ENCODE measurements at places on chromosomes 3 and 15.

DNA sequence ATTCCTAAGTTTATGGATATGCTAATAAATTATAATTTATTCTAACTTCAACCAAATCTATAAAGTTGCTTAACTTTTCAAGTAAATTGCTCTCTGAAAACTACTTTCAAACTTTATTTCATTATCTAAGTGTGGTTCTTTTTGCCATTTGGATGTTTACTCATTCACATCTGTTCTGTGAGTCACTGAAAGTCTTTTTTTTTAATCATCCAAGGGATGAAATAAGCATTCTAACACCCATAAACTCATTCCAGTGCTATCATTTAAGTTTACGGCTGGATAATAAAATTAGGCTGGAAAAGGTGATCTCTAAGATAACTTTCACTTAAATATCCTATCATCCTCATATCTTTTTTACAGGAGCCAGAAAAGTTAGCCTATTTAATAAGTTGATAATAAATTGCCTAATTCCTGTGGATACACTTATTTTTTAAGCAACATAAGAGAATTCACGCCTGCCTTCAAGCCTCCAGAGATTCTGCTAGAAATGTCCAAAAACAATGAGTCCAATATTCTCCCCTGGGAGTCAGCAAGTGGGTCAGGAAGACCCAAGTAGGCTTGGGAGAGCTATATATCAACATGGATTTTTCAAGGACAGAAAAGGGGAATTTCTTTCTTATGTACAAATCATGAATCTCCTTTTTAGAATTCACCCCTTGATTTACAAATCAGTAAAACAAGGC, 25.8 kb downstream of the SCG3 start:
- DNase-seq, result no peak

DNA sequence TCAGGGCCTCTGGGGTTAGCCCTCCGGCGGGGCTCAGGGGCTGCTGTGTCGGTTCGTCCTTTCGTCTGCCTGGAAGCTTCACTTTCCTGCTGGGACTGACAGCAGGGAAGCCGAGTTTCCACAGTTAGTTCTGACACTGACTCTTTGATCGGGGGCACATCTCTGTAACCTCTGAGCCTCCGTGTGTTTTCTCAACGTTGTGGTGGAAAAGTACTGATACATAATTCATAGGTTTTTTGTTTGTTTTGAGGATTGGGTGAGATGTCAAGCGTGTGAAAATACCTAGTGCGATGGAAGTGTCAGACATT, 481 bp downstream of the AP4E1 start:
- DNase-seq, result no peak

- DNase-seq, result no peak
Measured at GRCh38 chr15:74716651-74717050, 8.7 kb downstream of the CYP1A1 start.

GRCh38 chr3:188756241-188756640, 415.5 kb upstream of the TPRG1 start:
- no peak for DNase-seq

GRCh38 chr3:188331166-188331565, 177.2 kb downstream of the LPP start:
- no peak for DNase-seq

GRCh38 chr3:128372281-128372680, 94.4 kb downstream of the DNAJB8 start:
- no peak for DNase-seq

DNA sequence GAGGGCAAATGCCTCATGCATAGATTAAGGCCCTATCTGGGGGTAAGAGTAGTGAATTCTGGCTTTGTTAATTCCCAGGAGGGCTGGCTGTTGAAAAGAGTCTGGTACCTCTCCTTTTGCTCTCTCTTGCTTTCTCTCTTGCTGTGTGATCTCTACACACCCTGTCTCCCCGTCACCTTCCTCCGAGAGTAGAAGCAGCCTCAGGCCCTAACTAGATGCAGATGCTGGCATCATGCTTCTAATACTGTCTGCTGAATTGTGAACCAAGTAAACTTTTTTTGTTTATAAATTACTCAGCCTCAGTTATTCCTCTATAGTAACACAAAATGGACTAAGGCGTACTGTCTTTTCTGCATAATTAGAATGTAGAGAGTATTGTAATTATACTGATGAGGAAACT, 908.1 kb downstream of the DIPK2A start:
- no peak for DNase-seq

DNA sequence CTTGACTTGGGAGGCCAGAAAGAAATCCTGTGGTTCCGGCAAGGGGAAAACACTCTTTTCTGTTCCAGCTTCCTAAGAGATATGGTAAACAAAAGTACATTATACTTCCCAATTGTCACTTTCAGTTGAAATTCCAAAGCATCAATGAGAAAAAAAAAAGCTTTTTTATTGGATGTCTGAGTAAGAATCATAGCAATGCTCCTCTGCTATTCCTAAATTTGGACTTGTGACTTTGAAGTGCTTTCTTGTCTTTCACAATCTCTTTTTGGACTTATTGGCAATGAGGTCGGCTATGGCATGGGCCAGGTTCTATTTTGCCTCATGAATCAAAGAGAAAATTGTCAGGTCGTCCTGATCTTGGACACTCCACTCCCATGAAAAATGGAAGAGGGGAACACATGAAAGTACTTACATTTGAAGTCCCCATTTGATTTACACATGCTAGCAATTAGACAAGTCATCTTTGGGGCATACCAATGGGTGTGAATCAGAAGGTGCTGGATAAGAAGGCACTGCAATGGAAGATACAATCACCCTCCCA, 170.5 kb downstream of the GREM1 start:
- DNase-seq, result no peak
